Astrocyte (in vitro differentiated cells and primary cell): ENCODE measurements at places on chromosomes 3 and 15.

GRCh38 chr3:186461141-186461540 is 83.0 kb downstream of the CRYGS start:
- DNase-seq, result peak; percentile 81

- DNase-seq, result no peak
Measured at GRCh38 chr15:57382969-57383368, 6.7 kb downstream of the CGNL1 start.

DNA sequence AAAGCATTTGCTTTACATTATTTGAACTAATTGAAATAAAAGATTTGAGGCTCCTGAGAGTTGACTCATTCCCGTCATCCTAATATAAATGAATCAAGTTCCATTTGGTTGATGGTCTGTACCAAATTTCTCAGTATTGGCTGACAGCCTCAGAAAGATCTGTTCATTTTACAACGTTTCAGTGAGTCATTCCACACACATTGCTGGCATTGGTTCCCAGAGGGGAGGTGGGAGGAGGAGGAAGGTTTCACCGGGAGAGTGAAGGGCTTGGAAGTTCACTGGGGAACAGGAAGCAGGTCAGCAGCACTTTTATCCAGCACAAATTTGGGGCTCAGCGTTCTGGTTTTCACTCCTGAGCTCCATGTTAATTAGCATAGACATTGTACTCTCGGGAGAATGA is 176.7 kb upstream of the CADPS start:
- DNase-seq, result peak; percentile 97

- no peak for DNase-seq
Measured at GRCh38 chr3:22507709-22508108, 695.4 kb upstream of the UBE2E2 start.

DNA sequence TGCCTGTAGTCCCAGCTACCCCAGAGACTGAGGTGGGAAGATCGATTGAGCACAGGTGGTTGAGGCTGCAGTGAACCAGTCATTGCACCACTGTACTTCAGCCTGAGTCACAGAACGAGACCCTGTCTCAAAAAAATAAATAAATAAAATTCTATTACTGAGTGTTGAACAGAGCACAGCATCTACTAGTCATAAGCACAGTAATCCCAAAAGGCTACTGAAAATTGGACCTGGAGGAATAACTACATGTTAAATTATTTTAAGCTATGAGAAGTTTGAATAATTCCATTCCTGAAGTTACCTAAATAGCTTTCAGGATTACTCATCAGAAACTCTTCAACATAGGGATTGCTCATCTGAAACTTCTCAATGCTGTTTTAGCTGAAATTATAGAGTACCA is 43.4 kb downstream of the ARMC8 start:
- peak; percentile 50 for DNase-seq

- DNase-seq, result no peak
Measured at GRCh38 chr3:174639970-174640369, 219.2 kb upstream of the NAALADL2 start.

GRCh38 chr3:104561324-104561723 is 805.4 kb upstream of the ALCAM start:
- DNase-seq, result no peak

DNA sequence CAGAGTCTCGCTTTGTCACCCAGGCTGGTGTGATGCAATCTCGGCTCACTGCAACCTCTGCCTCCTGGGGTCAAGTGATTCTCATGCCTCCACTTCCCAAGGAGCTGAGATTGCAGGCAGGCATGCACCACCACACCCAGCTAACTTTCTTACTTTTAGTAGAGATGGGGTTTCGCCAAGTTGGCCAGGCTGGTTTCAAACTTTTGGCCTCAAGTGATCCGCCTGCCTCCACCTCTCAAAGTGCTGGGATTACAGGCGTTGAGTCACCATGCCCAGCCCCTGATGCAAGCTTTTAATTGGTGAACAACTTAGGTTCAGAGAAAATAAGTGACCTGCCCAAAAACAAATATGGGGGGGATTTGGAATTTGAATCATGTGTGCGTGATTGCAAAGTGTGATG is 246.2 kb downstream of the LRTM1 start:
- no peak for DNase-seq

- no peak for DNase-seq
Measured at GRCh38 chr3:24272408-24272807, 222.2 kb downstream of the THRB start.

GRCh38 chr15:98859149-98859548 is 148.4 kb downstream of the PGPEP1L start:
- DNase-seq, result no peak

- peak; percentile 32 for DNase-seq
Measured at GRCh38 chr15:58038426-58039078, 27.0 kb downstream of the ALDH1A2 start.

GRCh38 chr3:52171514-52172261 is 17.5 kb upstream of the POC1A start:
- peak; percentile 36 for DNase-seq

GRCh38 chr3:64827431-64827830 is 139.6 kb upstream of the ADAMTS9 start:
- DNase-seq, result no peak

GRCh38 chr3:23663661-23664186 is 142.0 kb upstream of the UBE2E1 start:
- no peak for DNase-seq

- no peak for DNase-seq
Measured at GRCh38 chr3:32423534-32423933, 31.9 kb downstream of the CMTM7 start.

- DNase-seq, result no peak
Measured at GRCh38 chr3:5007873-5008272, 28.6 kb downstream of the BHLHE40 start.

DNA sequence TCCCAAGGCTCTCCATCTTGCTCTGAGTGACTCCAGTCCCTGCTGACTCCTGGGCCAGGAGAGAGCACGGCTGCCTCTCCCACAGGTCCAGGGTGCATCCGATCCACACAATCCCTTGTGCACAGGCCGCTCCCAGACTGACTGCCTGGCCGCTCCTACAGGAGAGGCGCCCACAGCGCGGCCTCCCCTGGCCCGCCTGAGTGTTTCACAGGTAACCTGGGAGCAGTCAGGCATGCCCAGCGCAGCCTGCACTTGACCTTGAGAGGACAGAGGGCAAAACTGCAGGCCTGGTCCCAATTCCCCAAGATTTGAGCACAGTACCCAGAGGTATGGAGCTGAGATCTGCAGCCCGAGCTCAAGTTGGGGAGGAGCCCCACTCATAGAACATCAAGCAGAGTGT is 490.2 kb downstream of the CNTN6 start:
- DNase-seq, result no peak

- DNase-seq, result no peak
Measured at GRCh38 chr3:38343797-38344594, 2.6 kb upstream of the XYLB start.

DNA sequence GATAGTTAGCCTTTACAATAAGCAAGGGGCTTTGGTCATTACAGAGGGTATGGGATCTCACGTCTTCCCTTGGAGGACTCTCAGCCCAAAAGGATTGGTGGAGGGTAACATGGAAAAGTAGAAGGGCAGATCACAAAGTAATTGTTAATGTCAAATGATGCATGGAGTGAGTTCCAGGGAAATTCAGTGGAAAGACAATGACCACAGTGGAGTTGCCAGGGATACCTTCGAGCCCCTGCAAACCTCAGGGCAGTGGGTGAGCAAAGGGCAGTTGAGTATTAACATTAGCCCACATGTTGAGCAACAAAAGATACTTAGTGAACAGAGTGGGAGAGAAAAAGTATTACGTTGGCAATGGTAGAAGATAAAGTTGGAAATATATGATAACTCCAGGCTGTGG is 593.4 kb upstream of the NR2F2 start:
- no peak for DNase-seq

DNA sequence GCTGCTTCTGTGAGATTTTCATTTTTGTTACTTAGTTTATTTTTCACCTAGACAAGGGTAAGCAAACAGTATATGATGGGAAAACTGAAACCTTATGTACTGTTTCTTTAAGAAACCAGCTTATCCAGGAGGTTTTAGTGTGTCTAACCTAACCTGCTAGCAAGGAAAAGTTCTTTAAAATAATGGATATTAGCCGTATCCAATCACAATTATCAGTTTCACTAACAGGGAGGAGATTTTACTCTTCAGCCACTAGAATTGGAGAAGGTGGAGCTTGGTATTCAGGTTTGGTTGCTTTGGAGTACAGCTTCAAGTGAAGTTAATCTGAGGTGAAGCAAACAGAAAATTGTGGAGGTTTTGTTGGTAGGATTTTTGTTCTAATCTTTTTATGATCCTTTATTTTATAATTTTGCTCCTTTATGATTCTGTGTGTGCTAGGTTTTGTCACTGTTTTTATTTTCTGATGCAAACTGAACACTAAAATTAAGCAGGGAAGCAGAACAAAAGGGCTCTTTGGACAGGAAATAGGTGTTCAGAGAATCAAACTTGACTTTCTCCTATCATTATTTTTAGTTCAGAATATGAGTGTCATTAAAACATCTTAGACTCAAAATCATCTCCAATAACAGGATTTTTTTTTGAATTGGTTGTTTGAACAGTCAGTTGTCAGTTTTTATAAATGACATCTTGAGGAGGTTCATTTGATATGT is 13.0 kb downstream of the ZFAND6 start:
- peak; percentile 90 for DNase-seq

DNA sequence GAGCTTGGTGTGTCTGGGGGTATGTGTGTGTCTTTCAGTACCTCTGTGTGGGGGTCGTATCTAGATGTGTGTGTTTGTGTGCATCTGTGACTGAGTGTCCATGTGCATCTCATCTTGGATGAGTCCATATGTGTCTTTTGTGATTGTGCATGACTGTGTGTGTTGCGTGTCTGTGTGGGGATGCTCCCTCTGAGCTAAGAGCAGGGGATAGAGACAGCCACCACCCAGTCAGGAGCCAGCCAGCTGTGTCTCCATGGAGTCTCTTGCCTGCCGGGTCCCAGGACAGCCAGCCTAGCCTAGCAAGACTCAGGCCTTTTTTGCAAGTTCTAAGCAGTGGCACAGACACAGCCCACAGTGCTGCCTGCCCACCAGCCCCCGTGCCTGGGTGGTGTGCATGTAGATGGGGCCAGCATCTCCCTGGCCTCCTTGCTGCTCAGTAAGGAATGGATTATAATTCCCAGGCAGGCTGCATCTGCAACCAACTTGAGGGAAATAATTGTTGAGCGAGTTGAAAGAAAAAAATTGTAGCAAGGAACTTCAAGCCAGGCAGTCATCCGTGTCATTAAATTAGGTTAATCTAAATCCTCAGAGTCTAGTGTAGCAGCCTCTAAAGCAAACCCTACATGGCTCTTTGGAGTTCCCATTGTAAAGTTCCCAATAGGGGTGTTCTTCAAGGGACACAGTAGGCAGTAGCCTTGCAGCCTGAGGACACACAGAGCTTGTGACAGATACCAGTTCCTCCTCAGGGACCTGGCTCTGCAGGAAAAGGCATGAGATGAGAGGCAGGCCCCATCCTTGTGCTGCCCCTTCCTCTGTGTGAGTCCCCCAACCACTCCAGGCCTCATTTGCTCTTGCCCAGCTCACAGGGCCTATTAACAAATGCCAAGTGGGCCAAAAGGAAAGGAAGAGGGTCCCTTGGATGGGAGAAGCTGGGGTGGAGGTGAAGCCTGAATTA is 35.9 kb upstream of the MRPS22 start:
- DNase-seq, result no peak

DNA sequence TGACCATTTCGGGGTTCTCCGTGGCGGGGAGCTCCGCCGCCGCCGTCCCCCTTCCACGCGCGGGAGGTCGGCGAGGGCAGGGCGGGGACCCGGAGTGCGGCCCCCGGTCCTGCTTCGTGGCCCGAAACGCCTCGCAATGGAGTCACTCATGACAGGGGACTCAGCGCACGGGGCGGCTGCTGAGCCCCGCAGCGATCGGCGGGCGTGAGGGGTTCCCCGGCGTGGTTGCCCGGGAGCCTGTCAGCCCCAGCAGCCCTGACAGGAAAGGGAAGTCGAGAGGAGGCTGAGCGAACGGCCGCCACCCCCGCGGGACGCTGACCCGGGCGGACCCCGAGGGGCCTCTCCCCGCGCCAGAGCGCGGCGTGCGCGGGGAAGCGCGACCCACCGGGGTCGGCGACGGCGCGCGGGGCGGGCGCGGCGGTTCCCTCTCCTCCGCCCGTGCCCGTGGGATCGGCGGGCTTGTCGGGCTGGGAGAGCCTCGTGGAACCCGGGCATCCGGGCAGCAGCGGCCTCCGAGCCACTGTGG is 564 bp upstream of the PIGZ start:
- no peak for DNase-seq

GRCh38 chr3:143160437-143160836 is 40.9 kb downstream of the CHST2 start:
- no peak for DNase-seq

- no peak for DNase-seq
Measured at GRCh38 chr3:51378726-51379125, 6.4 kb upstream of the MANF start.

DNA sequence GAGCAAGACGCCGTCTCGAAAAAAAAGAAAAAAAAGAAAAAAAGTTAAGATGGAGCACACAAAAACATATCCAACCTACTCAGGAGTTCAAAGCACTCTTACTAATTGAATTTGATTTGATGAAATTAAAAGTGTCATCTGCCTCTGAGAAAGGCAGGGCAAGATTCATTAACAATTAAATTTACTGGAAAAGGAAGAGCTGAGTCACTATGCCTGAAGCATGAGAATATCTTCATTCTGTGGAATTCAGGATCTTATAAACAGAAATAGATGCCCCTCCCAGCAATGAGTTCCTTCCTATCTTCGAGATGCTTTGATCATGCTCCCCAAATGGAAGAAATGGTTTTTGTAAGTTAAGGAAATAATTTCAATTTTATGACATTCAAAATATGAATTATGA is 61.0 kb upstream of the ST3GAL6 start:
- no peak for DNase-seq

GRCh38 chr3:12193485-12194165 is 34.9 kb upstream of the TIMP4 start:
- DNase-seq, result peak; percentile 99

DNA sequence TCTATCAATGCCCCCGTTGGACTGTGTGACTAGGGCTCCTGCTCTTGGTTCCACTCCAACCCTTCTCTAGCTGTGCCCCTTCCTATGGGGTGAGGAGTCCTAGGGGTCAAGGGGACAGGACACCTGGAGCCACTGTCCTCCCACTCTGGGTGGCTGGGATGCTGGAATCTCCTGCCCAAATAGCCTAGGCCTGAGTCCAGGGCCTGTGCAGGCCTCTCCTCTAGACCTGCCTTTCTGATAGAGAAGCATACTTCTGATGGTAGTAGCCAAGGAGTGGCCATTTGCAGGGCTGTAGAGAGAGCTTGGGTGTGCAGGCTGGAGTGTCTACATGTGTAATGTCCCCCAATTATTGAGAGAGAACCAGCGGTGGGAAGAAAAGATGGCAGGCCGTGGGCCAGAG is 54.2 kb downstream of the ITGA11 start:
- DNase-seq, result no peak

- no peak for DNase-seq
Measured at GRCh38 chr15:40785164-40785563, 15.4 kb downstream of the C15orf62 start.

GRCh38 chr15:81211376-81211775 is 14.7 kb downstream of the IL16 start:
- DNase-seq, result no peak

- peak; percentile 26 for DNase-seq
Measured at GRCh38 chr3:32872487-32873382, 54.9 kb downstream of the TRIM71 start.
